ENCODE measurements at places on chromosomes 16 and 17.
A peak's percentile ranks its signal among the peaks of the same experiment; 100 is the strongest.

DNA sequence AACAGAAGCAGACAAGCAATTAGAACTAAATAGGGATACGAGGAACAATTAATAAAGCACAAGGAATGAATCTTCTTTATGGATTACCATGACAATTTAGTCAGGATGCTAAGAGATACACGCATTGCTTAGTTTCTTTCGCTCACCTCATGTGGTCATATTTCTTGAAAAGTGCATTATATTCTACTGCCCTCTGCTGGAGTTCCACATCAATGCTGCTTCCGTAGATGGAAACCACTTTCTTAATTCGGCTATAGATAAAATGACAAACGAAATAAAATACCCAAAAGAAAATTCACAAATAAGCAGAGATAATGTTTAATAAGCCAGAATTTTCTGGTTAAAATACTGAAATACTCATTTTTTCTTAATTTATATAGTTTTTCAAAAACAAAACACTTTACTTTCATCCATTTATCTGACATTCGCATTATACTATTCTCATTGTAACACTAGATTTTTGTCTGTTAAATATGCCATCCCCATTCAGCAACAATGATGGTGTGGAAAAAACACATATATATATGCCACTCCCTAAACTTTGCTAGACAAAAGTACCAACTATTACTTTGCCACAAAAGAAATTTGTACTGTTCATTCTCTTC, 22.0 kb upstream of the PHLPP2 start:
- peak; percentile 65 for DNase-seq

GRCh38 chr17:70879401-70879800, 710.1 kb downstream of the KCNJ2 start:
- no peak for DNase-seq

DNA sequence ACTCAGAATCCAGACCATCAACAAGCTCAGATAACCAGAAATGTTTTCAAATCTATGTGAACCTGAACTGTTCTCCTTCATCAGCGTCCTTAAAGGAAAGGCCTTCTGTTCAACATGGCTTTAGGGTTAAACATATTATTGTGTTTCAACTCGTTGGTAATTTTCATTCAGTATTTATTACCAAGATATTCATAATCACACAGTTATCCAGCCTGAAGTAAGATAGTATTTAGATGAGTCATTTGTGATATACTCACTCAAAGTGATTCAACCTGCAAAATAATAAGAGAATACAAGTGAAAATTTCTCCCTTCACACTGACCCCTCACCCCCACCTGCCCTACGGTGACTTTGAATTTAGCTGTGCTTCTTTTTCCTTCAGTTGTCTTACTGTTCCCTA, 3.0 kb downstream of the CYLD start:
- DNase-seq = no peak

- DNase-seq = no peak
These were observed 89.5 kb downstream of the MARF1 start for GRCh38 chr16:15553313-15554088.

GRCh38 chr16:11585460-11586377, 1.0 kb downstream of the LITAF start:
- DNase-seq = no peak

DNA sequence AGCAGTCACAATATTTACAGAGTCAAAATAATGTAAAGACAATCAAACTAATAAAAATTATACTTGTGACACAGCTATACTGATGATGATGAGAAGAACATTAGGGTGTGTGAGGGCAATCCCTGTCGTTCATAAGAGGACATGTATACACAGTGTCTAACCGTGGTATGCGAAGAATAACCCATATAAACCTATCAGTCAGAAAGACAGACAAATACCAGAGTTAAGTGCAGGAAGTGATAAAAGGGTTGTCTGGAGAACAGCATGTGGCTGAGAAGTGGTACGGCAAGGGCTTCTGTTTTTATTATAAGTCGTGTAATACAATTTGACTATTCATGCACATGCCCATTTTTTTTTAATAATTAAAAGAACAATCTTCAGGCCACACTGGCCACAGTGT, 46.7 kb downstream of the LMF1 start:
- DNase-seq = no peak

GRCh38 chr17:80393241-80393890, 21.6 kb upstream of the ENDOV start:
- no peak for DNase-seq

DNA sequence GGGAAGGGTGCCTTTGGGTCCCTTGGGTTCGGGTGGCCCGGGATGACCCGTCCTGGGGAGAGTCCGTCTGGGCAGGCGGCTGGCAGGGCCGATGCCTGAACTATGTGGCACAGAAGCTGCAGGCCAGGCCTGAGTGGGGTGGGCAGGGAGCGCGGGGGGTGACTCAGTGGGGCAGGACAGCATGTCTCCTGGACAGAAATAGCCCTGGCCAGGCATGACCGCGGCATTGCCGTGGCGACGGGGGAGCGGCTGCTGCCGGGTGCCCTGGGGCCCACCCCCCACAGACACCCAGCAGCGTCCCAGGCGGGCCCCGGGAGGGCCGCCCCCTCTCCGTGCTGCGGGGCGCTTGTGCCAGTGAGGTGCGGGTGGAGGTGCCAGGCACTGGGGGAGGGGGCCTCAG, 1.8 kb upstream of the C1QTNF8 start:
- no peak for DNase-seq

GRCh38 chr16:67897231-67897630, 4.2 kb downstream of the PSKH1 start:
- no peak for DNase-seq

GRCh38 chr16:56424404-56424764, 961 bp downstream of the AMFR start:
- DNase-seq = no peak
